ENCODE measurements at places on chromosomes 2 and 18.

GRCh38 chr18:60417946-60418345 lies 45.4 kb upstream of the MC4R start:
- no peak for DNase-seq

- DNase-seq: no peak
Observed at GRCh38 chr2:175935289-175936181, 66.5 kb downstream of the LNPK start.

DNA sequence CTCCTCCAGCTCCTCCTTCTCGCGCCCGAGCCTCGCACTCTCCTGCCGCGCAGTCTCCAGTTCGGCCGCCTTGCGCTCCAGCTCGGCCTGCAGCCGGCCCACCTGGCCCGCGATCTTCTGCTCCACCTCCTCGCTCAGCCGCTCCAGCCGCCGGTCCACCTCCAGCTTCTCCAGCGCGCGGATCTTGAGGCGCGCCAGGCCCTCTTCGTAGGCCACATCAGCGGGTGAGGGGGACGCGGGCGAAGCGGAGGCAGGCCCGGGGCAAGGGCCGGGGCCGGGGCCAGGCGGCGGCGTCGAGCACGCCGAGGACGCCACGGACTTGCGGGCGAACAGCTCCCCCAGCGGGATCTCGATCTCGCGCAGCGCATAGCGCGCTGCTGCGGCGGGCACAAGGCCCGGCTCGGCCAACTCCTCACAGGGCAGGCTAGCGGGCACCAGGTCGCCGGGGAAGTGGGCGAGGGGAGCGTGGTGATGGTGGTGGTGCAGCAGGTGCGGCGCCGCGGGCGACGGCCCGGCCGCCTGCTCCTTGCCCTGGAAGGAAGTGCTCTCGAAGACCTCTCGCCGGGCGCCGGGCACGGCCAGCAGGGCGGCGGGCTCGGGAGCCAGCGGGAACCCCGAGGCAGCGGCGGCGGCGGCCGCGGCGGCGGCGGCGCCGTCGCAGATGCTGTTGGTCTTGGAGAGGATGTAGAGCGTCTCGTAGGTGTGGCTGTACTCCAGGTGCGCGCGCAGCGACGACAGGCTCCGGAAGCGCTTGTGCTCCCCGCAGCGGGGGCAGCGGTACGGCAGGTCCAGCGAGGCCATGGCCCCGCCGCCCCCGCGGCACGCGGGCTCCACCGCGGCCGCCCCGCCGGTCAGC lies 15.2 kb downstream of the FBXO41 start:
- peak; percentile 61 for DNase-seq

- no peak for DNase-seq
Observed at GRCh38 chr2:98727369-98728087, 3.4 kb downstream of the MGAT4A start.

DNA sequence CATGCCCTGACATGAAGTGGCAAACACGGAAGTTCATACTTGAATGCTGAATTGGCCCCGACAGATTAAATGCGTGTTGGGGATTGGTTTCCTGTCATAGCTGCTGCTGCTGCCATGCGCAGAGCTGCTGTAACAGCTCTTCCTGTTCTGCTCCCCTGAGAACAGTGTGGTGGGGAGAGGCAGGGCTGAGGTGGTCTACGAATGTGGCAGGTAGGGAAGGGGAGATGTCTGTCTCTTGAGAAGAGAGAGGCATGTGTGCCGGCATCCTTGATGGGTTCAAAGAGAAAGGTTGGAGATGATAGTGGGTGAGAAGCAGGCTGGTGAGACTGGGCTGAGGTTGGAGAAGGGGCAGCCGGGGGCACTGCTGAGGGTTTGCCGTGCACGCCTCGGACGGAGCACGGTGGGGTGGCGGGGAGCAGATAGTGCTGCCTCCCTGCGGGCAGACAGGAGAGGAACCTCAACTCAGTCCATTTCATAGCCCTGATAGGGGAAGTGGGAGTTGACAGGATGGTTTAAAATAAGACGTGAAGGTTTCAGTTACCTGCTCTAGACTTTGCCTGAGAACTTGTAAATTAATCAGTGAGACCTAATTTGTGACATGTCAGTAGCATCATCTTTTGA lies 46.1 kb downstream of the TMEM185B start:
- DNase-seq: peak; percentile 69

DNA sequence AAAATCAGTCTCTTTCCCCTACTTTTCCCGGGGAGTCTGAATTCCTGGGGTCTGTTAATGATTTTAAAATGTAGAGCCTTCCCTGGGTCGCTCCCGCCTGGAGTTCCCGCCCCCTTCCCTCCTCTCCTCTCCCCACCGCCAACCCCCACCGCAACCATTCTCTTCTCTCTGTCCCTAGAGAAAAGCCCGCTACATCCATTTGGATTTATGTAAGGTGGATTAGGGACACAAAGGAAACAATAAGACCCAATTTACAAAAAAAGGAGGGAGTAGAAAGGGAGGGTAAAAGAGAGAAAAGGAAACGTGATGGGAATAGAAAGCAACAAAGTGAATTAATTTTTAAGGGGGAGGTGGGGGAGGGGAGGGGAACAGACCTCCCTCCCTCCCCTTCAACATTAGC lies 2.2 kb downstream of the EPHA4 start:
- no peak for DNase-seq

DNA sequence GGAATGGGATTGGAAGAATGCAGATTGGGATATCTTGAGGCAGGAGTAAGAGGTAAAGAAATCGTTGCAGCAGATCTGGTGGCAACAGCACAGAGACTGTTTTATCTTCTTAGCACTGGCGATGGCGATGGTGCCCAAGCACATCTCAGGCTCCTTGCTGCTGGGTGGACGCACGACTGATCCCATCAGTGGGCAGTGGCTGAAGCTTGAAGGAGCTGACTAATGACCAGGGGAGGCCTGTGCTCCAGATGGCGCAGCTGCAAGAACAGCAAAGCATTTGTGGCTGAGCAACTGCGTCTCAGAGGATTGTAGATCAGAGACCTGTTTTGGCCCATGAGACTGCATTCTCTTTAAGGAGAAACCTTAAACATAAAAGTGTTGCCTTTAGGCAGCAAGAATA lies 54.6 kb downstream of the GALR1 start:
- DNase-seq: no peak

DNA sequence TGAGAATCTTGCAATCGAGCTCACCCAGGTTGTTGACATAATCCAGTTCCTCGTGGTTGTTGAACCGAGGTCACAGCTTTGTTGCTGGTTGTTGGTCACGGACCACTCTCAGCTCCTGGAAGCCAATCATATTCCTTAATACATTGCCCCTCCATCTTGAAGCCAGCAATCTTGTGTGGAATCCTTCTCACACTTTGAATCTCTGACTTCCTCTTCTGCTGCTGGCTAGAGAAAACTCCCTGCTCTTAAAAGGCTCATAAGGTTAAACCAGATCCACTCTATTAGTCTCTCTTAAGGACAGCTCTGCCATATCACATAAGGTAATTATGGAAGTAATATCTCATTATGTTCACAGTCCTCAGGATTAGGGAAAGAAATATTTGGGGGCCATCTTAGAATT lies 41.1 kb downstream of the SP140 start:
- DNase-seq: no peak

GRCh38 chr2:180647221-180647620 lies 333.2 kb upstream of the UBE2E3 start:
- no peak for DNase-seq

DNA sequence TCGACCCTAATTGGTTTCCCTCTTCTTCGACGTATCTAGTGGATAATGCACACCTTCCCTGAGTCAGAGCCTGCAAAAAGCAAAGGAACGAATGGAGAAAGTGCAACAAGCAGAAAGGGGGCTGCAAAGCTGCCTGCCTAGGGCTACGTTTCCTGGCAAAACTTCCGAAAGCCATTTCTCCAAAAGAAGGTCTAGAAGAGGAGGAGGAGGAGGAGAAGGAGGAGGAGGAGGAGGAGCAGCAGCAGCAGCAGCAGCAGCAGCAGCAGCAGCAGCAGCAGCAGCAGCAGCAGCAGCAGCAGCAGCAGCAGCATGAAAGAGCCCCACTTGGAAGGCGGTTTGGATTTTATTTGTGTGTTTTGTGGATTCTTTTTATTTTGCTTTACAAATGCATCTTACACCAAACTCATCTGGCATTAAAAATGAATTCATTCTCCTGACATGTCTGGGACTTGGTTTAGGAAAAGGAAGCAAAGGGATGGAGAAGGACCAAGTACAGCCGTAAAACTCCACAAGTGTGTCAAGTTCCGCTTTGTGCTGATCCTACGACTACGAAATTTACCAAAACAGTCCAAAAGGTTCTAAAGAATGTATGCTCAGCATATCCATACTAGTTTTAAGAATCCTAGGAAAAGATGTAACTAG lies 2.0 kb downstream of the TCF4 start:
- no peak for DNase-seq

DNA sequence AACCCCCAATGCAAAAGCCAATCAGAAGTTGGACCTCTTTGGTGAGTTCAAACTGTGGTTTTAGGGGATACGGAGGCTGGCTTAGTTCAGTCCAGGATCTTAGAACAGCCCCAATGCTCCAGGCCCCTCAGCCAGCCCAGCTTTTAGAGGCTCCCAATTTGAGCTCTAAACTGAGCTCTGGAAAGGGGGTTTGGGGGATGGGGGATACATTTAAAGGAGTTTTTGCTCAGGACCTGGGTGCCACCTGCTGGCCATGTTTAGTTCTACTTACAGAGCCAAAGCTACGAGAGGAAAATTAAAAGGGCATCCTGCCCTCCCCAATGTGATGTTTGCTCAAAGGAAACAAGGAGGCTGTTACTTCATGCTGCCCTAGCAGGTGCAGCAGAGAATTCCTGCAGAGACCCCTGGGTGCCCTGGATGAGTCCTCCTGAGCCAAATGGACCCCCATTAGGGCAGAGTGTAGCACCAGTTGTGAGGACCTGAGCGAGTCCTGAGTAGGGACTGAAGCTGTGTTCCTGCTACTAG lies 15.9 kb upstream of the TMEM214 start:
- peak; percentile 17 for DNase-seq

- DNase-seq: no peak
Observed at GRCh38 chr2:217090024-217090473, 230.2 kb upstream of the TNP1 start.

- DNase-seq: no peak
Observed at GRCh38 chr2:232551776-232552175, 1.3 kb downstream of the EIF4E2 start.

Measured in activated gamma-delta T cell treated with anti-CD3 and anti-CD28 coated beads, Interleukin-2, amount 50 U/mL, for 16 hours (primary cell).